OCI-LY7 (cell line): ENCODE measurements at places on chromosomes 3 and 15.

DNA sequence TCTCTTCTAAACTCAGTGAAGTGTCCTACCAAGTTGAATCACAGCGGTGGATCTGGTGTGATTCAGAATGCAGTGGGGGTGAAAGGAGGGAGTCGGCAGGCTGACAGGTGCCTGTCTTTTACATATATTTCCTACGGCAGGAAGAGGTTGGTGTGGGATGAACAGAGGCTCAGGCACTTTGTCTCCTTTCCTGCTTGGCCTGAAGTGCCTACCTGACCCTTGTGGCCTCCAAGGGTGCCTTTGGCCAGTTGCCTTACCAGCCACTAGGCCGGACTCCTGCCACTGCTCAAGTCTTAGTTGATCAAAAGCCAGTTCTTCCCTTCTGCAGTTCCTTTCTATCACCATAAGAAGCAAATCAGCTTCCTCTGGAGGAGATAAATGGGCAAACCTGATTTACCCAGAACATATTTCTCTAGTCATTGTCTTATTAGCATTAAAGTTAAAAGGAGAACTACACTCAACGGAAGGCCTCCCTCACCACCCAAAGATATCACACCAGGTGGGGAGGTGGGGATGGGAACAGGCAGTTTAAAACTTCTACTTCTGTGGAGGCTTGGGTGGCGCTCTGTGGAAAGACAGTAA lies 52.1 kb downstream of the CRTC3 start:
- peak; percentile 53 for DNase-seq

DNA sequence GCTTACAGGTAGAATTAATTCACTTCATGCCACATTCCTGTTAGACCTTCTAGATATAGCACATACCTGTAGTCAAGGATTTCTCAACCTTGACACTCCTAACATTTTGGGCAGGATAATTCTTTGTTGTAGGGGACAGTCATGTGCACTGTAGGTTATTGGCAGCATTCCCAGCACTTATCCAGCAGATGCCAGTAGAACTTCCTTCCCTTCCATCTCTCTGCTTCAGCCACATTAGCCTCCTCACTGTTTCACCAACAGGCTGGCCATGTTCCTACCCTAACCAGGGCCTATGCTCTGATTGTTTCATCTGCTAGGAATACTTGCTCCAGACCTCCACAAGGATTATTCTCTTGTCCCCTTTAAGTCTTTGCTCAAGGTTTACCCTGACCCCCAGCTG lies 68.0 kb upstream of the STAC start:
- no peak for DNase-seq

- no peak for DNase-seq
These were observed 47.9 kb downstream of the TNK2 start for GRCh38 chr3:195860456-195860855.

GRCh38 chr3:100257586-100257985 lies 3.2 kb upstream of the TBC1D23 start:
- no peak for DNase-seq

GRCh38 chr15:62816342-62817069 lies 226.0 kb upstream of the TPM1 start:
- no peak for DNase-seq

GRCh38 chr3:13684854-13685253 lies 135.9 kb downstream of the FBLN2 start:
- no peak for DNase-seq

DNA sequence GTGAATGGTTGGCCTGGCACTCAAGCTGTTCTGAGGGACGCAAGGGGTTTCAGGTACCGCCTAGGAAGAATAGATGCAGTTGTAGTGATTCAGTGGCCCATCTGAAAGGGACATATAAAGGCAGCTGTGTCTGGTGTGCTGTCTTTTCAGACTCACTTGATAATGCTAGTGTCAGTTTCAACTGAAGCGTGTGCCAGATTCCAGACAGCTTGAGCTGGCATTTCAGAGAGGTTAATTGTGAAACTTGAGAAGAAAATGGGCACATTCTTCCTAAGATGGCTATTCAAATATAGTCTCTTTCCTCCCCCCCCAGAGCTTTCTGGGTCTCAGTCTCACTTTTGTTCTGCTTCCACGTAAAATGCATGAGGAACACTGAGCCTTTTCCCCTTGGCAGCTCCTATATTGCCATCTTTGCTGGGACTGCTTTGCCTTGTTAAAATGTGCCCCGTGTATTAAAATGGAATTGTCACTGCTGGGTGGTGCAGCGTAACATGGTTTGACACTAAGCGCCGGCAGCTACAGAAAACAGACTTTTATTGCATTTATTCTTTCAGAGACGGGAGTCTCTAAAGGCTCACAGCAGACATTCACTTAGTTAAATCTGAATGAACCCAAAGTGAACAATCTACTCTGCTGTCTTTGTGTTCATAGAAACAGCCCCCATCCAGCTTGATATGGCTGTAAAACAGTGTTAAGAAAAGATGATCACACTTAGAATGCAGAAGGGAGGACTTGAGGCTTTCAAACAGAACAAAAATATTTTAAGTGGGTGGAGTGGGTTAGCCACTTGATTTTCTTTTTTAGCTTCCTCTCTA lies 478.7 kb downstream of the RBMS3 start:
- DNase-seq = no peak

- peak; percentile 48 for DNase-seq
These were observed 888 bp downstream of the TMOD3 start for GRCh38 chr15:51830276-51830806.

DNA sequence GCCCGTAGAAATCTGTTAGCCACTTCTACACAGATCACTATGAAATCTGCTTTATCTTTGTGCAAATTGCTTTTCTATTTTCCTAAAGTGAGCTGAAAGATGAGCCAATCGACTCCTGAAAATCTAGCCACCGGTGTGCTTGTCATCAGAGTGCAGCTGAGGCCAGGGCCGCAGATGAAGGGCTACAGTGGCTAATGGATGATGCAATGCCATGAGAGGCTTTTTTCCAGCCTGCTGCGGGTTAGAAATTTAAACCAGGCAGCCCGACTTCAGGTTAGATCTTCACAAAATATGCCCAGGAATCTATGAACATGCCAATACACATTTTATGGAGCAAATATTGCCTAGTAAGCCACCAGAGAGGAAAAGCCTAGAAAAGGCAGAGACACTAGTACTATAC lies 948.2 kb upstream of the CFAP20DC start:
- no peak for DNase-seq

GRCh38 chr15:40407330-40407990 lies 1.9 kb downstream of the IVD start:
- DNase-seq = peak; percentile 44

DNA sequence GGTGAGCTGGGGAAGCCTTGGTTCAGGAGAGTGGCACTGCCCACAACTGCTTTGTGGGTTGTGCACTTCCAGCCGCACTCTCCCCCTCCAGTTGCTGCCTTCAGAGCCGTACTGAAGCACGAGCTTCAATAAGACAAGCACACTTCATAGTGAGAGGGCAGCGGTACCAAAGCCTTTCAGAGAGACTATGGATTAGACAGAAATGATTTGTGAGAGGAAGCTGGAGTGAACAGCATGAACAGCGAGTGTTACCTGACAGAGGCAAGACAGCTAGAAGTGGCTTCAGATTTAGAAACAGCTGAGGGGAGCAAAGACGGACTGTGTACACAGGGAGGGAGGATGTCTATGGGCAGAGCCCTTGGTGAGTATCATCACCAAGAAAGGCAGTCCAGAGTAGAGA lies 31.1 kb downstream of the HCLS1 start:
- DNase-seq = no peak

GRCh38 chr15:90864507-90864906 lies 3.9 kb upstream of the FURIN start:
- DNase-seq = no peak
